Substantia nigra (tissue), 51 donors: ENCODE measurements at places on chromosomes 16 and 17.
A peak's percentile ranks its signal among the peaks of the same experiment; 100 is the strongest.

DNA sequence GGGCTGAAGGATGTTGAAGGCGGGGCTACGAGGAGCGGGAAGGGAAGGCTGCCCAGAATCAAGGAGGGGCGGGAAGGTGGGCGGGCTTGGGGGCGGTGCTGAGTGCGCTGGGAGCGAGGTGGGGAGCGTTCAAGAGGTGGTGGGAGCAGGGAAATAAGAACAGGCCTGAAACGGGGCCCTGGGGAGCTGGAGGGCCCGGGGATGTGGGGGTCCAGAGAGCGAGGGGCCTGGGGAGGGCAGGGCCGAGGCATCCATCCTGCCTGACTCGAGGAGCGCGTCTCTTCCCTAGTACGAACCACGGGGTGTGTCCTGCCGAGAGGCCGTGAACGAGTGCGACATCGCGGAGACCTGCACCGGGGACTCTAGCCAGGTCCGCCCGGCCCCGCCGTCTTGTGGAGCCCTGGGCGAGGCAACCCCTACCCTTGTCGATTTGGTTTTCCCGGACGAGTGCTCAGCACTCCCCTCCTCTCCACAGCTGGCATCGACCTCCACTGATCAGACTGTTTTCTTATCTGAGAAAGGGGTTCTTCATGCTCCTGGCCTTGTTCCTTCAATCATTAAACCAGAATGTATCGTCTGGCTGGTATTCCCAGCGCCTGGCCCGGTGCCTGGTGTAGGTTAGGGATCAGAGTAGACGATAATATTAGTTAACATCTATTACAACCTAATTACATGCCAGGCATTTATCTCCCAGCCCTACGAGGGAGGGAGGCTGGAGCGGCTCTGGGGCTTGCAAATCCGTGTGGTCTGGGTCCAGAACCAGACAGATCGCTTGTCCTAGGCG lies 17.2 kb downstream of the ADAM11 start:
- DNase-seq: no peak

GRCh38 chr17:51500454-51500853 lies 240.1 kb downstream of the UTP18 start:
- no peak for DNase-seq

DNA sequence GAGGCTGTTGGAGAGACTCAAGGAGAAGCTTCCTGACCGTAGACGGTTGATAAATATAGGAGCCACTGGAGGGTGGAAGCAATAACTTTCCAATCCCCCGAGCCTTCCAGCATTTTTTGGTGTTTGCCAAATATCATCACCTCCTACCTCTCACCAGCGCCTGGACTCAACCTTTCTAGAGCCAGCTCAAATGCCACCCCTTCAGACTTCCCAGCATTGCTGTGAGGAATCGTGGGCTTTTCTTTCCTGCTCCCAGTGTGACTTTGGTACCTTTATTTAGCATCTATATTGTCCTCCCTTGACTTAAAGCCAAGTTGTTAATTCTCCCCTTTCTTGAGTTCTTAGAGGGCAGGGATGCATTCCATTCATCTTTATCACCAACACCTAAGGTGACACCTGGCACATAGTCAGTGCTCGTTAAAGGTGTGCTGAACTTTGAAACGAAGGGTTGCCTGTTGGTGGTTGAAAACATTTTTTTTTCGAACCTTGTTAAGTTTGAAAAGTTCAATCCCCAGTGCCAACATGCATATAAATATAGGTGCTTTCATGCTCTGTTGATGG lies 35.3 kb upstream of the CCR7 start:
- DNase-seq: no peak

GRCh38 chr17:66885417-66885816 lies 50.5 kb downstream of the CACNG5 start:
- DNase-seq: peak; percentile 5

DNA sequence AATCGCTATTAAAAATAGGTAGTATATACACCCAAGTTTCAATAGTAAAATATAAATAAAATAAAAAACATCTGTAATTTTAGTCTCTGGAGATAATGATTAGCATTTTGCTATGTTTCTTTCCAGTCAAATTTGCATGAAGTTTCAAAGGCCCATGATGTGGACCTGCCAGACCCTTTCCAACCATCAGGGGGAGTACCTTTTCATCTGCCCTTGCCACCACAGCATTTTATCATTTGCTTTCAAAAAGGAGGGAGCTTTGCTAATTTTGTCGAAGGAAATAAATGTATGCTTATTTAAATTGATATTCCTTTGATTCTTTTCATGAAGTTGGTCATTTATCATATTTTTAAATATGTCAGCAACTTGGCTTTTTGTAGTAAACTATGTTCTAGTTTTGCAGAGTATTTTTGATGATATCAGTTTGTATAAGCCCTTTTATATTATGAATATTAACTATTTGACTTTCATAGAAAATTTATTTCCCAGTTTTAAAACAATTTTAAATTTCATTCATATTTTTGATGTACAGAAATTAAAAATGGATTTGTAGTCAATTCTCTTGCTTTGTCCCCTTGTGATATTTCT lies 115.2 kb upstream of the NETO2 start:
- DNase-seq: no peak

- DNase-seq: no peak
Observed at GRCh38 chr16:66911801-66912200, 6.9 kb downstream of the CDH16 start.

DNA sequence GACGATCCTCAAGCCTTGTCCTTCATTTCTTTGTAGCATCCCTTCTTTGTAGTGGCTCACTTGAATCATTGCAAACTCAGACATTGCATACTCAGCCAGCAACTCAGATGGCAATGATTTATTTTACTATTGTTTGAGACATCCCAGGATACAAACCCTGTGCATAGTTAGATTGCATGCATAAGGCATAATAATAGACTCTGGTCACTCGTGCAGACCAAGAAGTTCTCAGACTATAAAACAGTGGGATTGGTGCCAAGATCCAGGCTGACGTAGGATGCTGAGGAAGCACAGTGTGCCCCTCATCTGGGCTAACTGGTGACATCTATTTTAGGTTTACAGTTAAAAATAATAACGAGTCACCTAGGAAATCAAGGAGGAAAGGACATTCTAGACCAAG lies 142.3 kb downstream of the PMP22 start:
- no peak for DNase-seq

GRCh38 chr17:81336930-81337325 lies 41.8 kb upstream of the SLC38A10 start:
- DNase-seq: no peak

GRCh38 chr16:56488035-56488434 lies 31.8 kb downstream of the BBS2 start:
- DNase-seq: peak; percentile 12
